ENCODE measurements at places on chromosomes 4 and X.

GRCh38 chrX:3393581-3394111 lies 47.2 kb upstream of the MXRA5 start:
- no peak for DNase-seq

GRCh38 chr4:6916587-6917460 lies 7.2 kb downstream of the TBC1D14 start:
- DNase-seq, result peak; percentile 61

GRCh38 chr4:182179751-182180150 lies 63.5 kb upstream of the TENM3 start:
- no peak for DNase-seq

- DNase-seq, result no peak
Measured at GRCh38 chrX:68784816-68785215, 44.0 kb upstream of the EFNB1 start.

DNA sequence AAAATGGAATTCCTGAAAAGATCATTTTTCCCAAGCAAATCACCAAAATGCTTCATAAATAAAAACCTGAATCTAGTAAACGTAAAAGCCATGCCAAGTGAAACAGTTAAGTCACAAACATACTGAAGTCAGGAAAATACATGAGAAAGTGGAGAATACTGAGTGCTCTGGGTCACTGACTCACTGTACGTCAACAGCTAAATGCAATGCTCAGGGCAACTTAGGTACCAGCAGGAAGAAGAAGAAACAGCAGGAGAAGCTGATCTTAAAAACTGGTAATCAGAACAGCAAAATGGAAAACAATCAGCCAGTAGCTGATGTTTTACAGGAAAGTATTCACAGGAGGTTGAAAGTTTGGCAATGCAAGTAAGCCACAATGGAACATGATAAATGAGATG lies 252.6 kb upstream of the ETNPPL start:
- no peak for DNase-seq

DNA sequence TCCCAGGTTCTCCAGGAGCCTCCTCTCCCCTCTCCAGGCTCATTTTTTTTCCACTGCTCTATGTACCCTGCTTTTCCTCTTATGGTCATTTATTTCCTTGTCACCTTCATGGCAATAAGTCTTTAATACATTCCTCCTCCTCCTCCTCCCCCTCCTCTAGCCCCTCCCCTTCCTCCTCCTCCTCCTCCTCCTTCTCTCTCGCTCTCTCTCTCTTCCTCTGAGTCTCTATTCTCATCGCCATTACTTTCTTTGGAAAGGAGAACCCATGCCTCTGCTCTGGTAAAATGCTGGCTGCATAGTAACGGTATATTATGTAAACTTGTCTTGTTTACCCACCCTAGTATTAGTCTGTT lies 35.7 kb downstream of the ARHGAP24 start:
- DNase-seq, result no peak

DNA sequence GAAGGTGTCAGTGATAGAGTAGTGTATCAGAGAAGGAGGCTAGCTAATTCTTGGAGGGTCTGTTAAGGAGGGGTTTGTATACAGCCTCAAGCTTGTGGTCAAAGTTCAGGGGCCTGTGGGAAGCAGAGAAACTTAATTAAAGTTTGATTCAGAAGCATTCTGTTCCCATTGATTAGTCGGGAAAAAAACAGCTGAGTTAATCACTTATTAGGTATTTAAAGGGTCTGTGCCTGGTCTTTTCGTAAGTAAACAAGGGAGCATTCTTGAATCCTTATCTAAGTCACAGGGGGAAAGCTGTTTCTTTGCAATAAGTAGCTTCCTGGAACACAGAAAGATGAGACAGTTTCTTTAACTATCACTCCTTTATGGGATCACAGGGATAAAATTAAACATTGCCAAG lies 492.1 kb downstream of the PCDH10 start:
- DNase-seq, result no peak

DNA sequence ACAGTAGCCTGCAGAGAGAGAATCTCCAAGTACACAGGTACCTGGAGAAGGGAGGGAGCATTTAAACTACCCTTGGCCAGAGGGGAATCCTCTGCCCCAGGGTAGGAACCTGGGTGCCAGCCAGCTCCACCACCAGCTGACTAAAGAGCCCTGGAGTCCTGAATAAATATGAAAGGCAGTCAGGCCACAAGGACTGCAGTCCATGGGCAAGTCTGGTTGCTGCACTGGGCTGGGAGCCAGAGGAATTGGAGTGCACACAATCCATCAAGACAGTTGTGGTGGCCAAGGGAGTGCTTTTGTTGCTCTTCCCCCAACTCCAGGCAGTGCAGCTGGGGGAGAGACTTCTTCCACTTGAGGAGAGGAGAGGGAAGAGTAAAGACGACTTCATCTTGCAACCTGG lies 172.5 kb downstream of the HNRNPD start:
- DNase-seq, result no peak

DNA sequence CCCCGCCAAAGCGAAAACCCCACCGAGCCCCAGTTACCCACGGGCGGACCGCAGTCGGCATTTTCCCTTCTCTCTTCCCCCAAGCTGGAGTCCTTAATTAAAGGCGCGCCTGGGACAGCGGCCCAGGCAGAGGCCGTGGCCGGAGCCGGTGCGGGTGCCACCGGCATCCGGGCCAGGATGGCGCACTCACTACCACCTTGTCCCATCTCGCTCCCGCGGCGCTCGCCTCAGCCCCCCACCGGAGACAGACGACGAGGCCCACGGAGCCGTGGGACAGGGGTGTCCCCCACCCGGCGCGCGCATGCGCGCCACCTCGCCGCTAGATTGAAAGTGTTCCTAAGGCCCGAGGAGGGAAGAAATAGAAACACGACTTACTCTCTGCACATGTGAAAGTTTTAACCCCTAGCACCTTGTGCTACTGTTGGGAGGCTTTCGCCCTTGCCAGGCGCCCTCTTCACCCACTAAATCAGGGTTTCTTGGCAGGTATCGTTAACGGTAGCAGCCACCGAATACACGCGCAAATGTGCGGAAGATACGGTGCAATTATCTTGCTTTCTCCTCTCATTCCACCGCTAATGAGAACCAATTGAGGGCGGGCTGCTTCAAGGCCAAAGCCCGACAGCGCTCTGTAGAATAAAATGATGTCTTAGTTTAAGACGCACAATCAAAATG lies 64.3 kb upstream of the CCDC160 start:
- no peak for DNase-seq

DNA sequence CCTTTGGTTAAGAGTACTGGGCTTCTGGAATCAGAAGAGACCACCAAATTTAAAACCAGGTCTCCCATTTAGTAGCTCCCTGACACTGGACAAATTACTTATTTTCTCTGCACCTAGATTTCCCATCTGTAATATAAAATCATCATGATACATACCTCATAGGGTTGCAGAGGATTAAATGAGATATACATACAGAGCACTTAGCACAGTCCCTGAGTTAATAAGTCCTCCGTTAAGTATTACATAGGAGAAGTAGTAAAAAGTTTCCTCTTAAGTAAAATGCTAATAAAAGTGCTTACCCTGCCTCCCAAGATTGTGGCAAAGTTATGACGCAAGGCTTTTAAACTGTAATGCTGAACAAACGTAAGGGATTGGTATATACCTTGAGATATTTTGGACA lies 539 bp upstream of the CHIC1 start:
- DNase-seq, result no peak

GRCh38 chr4:183798301-183799253 lies 106.5 kb upstream of the STOX2 start:
- no peak for DNase-seq

GRCh38 chrX:37676811-37677210 lies 8.8 kb upstream of the XK start:
- no peak for DNase-seq

DNA sequence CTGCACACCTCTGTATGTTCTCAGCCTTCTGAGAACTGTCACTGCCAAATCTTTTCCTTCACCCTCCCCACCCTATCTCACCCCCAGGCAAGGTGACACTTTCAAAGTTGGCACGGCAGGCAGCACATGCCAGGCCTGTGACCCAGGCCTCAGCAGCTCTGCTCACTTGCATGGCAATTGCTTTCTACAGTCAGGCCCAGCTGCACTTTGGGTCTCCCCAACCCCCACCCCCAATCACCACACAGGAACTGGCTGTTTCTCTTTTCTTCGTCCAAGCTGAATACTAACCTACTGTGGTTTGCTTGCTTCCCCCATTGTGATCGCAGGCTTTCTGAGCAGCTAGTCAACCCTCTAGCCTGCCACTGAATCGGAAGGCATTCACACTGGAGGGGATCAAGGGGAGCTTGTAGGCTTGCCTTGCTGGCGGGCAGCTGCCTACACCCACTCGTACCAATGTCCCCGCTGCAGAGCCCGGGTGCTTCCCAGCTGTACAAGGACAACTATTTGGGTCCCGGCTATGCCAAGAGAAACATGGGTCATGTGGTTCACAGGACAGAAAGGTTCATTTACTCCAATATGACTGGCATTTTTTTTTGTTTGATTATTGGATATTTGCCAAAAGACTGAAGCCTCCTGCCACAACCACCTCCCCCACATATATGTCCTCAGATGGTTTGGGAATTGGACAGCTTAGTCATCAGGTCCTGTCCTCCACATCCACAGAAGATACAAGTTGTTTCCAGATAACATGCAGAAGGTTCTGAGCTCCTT lies 28.1 kb downstream of the SLC25A43 start:
- no peak for DNase-seq

DNA sequence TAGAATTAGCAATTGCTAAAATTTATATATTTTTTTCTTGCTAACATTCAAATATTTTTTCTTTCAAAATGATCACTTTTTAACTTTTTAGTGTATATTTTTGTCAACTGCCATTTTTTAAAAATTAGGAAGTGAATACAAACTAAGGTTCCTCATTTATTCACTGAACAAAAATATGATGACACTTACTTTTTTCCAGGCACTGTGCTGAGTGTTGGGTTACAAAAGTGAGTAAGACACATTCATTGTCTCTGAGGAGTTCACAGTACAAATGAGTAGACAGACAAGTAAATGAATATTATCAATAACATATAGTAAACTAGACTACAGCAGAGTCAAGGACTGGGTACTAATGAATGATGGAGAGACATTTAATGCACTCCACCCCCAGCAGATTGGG lies 543.5 kb downstream of the PDHA2 start:
- DNase-seq, result no peak

GRCh38 chr4:185405296-185405999 lies 8.8 kb downstream of the ANKRD37 start:
- no peak for DNase-seq

DNA sequence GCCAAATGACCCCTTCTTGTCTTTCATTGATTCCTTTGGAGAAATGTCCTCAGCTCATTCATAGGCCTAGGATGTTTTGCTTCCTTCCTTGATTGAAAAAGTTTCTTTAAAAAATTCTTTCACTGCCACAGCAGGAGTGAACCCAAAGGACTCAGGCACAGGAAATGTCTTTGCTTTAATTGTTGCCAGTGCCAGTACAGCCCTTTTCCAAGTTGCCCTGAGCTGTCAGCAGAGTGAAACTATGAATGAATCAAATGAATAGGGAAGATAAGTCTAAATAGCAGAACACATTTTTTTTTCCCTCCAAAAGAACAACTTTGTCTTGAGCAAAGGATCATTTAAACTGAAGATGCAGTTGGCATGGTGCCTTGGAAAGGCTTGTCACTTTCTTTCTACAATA lies 63.8 kb upstream of the SLC4A4 start:
- DNase-seq, result no peak

- no peak for DNase-seq
Measured at GRCh38 chr4:125101719-125102118, 213.0 kb upstream of the FAT4 start.

- no peak for DNase-seq
Measured at GRCh38 chr4:166977596-166977995, 256.7 kb downstream of the SPOCK3 start.

DNA sequence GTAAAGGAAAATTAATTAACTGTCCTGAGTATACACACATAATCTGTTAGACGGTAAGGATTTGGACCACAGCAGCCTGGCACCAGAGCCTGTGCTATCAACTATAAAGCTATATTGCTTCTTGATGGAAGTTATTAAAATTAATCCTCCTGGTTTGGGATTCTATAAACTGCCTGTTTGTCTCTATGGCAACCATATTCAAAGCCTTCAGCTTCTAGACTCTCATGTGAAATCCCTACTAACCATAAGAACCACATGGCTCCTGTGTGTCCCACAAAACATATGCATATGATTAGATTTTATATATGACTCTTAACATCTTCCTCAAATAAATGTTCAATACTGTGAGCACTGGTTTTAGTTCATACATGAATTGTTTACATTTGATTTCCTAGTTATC lies 380.8 kb downstream of the ANKRD50 start:
- DNase-seq, result no peak

DNA sequence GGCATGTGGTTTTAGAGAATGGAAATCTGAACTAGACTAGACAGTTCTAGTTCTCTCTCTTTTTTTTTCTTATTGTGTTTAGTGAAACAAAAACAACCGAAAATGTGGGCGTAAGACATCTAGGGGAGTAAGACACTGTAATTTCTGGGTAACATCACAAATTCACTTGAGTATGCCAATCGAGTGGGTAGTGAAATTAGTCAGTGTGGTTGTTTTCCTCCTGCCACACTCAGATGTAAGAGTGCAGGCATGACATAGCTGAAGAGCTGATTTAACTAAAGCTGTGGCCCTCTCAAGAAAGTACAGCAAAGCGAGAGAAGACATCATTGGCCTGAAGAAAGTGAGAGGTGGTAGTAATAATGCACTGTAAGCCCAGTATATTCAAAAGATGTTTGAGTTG lies 1585.3 kb upstream of the AGA start:
- DNase-seq, result no peak

- no peak for DNase-seq
Measured at GRCh38 chr4:158775091-158775651, 6.3 kb downstream of the FNIP2 start.

DNA sequence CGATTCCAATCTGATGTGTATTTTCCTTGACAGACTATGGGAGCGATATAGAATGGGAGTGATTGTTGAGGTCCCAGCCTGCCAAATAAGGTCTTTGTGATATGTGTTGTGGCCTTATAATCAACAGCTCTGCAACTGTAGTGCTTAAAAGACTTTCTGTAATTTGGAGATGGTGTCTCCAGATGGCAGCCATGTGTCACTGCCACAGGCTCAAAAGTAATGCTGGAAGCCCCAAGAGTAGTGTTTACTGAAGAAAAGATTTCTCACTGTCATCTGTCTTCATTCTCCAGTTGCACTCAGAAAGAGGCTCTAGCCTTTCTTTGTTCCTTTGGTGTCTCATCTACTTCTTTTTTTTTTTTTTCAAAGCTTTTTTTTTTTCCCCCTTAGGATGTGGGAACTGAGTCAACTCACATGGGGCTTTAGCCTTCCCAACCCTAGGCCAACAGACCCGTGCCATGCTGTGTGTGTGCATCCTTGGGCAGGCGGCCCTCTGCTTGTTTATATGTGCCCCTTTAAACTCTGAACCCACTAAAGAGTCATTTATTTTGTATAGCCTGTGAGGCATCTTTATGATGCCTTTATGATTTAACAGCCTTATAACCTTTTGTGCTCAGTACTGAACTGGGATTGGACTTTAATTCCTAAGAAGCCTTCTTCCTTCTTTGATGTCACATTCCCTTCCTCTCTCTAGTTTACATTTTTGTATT lies 15.6 kb downstream of the SRPX2 start:
- no peak for DNase-seq

GRCh38 chrX:130024127-130024526 lies 41.7 kb downstream of the BCORL1 start:
- peak; percentile 71 for DNase-seq

GRCh38 chrX:38080808-38081207 lies 74.5 kb downstream of the SYTL5 start:
- DNase-seq, result no peak

GRCh38 chr4:121873604-121874003 lies 3.3 kb upstream of the BBS7 start:
- DNase-seq, result no peak

GRCh38 chrX:85365370-85365995 lies 14.0 kb downstream of the POF1B start:
- DNase-seq, result no peak

Data from effector memory CD4-positive, alpha-beta T cell (primary cell).